ENCODE measurements at places on chromosomes 3 and 15.

DNA sequence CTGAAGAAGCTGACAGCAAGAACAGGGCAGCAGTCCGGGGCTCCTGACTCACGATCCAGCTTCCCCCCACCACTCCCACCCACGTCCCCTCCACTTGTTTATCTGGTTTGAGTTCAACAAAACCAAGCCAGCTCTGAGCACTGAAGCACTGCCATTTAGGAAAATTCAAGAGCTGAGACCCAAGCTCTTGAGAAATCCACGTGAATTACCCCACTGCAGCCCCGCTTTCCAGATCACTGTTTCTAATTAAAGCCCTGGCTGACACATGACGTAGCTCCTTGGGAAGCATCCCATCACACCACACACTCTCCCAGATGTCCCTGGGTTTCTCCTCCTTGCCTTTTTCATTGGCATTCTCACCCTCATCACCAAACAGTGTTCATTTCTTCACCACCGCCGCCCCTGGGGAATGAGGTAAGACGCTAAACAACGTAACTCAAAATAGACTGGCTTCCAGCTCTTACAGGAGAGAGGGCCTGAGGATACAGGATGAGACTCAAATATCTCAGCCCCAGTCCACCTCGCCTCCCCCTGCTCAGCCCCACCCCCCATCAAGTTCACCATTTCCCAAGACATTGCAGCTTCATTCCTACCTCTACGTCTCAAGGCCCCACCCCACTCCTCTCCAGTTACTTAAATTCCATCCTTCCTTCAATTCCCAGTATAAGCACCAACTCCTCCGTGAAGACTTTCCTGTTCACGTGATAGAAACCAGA lies 95.4 kb downstream of the SRGAP3 start:
- no peak for DNase-seq

- no peak for DNase-seq
These were observed 46.6 kb upstream of the SSR3 start for GRCh38 chr3:156601497-156601896.

DNA sequence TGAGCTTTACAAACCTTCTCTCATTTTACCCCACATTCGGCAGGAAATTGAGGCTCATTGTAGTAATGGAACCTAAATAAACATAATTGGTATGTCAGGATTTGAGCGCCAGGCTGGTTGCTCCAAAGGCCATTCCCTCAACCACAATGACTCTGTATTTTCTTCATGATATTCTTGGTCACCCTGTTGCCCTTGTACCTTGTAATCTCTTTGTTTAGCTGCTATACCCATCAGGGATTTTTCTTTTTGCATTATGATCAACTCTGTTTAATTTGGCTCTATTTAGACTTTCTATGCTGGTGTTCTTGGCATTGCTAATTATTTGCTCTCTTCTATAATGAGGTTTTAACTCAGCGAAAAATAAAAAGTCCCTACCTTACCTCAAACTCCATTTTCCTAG lies 29.8 kb downstream of the DUOX2 start:
- DNase-seq, result no peak

DNA sequence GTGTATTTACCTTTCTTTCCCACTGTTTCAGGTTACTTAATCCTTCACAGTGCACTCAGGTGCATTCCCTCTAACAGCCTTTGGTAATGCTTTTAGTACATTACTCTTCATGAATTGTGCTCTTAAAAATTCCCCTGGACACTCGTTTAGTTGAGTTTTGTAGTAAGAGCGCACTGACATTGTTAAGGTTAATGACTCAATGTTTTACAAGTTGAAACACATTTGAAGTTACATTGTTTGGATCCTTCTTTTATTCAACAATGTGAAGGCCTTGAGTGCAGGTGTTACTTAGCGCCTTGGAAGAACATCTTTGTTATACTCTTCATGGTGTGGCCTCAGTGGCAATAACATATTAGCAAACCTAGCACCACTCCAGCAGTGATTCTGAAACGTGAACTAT lies 739.6 kb downstream of the NAALADL2 start:
- DNase-seq, result no peak

DNA sequence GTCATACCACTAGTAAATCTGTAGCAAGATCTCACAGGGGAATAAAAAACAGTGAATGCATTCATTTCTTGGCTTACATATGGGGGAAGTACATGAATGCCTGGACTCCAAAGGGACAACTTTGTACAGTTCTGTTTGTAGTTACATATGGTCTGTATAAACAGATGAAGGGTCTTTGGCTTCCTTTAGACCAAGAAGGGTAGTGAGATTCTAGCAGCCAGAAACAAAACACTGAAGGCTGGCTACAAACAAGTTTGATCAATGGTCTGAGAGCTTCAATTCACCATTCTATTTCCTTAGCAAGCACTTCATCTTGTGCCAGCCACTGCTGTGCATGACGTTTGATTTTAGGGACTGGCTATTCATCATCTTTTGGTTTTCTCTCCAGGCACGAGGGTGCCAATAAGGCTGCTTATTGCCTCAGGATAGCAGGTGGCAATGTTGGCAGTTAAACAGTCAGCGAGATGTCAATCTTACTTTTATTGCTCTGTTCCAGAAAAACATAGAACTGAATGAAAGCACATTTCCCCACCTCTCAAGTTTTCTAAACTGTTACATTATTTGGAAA lies 313.7 kb upstream of the COL8A1 start:
- no peak for DNase-seq

GRCh38 chr3:118277814-118278213 lies 756.8 kb downstream of the IGSF11 start:
- DNase-seq, result no peak
